M059J (cell line): ENCODE measurements at places on chromosomes 7 and 10.
A peak's percentile ranks its signal among the peaks of the same experiment; 100 is the strongest.

- DNase-seq = no peak
These were observed 39.0 kb downstream of the POR start for GRCh38 chr7:75953931-75954330.

DNA sequence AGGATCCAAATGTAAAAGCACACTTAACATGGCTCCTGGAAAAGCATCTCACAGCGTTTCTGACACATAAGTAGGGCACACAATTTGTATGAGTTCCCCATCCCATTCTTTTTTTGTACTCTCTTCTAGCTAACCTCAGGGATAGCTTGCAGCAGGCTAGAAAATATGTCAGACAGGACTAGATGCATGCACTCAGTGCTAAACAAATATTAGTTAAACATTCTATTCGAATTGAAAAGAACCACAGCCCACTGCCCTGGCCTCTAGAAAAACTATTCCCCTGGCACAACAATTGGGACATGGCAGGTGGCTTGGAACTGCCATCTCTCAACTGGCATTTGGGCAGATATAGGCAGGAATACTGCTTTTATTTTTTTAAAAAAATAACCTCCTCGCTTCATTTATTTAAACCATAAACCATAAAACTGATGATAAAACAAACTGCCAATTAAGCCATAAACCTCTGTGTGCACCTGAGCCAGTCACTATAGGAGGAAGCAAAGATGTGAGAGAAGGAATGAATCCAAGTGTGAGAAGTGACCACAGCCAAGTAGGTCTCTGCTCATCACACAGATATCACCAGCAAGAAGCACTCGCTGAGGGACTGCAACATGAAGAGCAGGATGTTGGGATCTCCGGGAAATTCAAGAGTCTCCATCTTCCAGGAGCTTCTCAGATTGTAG lies 394.1 kb downstream of the NEBL start:
- DNase-seq = no peak

DNA sequence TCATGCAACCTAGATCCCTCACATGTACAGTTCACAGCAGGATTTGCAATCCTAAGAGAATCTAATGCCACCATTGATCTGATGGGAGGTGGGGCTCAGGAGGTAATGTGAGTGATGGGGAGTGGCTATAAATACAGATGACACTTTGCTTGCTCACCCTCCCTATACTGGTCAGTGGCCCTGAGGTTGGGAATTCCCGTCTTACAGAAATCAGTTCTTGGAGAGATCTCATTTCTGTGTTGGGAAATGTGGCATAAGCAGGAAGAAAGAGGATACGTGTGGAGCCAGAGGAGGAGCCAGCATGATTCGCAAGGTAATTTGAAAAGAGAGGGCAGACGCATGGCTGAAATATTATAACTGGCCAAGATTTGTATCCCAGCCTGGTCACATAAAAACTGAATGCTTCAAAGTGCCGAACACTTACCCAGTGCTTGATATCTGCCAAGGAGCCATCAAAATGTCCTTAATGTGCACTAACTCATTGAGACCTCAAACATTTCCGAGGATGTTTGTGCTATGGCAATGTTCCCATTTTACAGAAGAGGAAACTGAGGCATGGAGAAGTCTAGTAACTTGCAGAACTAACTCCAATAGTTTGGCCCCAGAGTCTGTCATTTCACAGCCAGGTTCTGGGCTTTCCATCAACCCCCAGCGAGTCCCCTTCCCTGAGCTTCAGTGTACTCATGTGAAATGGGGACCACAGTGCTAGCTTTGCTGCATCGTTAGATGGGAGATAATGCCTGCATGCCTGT lies 5.5 kb upstream of the IKZF1 start:
- DNase-seq = no peak

DNA sequence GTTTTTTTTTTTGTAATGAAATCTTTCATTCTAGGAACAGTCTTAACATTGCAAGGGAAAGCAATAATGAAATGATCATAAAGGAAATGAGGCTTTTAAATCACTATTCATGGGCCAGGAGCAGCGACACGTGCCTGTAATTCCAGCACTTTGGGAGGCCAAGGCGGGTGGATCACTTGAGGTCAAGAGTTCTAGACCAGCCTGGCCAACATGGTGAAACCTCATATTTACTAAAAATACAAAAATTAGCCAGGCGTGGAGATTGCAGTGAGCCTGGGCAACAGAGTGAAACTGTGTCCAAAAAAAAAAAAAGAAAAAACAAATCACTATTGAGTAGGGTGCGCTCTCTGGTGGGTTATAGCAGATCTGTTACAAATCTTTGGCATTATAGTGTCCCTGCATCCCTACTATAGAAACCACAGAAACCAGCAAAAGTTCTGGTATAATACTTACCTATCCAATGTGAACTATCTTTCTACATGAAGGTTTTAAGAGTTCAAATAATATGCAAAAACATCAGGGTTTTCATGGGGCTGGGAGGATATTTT lies 72.1 kb downstream of the GLI3 start:
- DNase-seq = no peak

DNA sequence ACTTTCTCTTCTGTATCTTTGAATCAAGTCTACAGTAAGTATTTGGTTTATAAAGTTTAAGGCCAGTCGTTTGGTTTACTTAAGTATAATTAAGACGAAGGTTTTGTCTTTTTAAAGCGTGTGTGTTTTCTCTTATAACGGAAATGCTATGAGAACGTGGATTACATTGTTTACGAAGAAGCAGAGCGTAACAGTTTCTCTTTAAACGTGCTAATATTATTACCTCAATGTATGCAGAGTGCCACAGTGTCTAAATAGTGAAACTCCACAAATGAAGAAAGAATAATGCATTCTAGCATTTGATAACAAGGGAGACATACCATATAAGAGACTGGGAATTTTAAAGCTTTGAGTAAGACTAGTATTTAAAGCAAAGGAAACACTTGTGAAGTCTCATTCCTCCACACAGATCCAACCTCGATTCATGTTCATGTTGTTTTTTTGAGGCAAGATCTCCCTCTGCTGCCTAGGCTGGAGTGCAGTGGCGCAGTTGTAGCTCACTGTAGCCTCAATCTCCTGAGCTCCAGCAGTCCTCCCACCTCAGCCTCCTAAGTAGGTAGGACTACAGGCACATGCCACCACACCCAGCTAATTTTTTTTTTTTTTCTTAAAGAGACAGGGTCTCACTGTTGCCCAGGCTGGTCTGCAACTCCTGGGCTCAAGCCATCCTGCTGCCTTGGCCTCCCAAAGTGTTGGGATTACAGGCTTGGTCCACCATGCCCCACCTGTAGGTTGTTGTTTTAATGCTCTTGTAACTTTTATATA lies 75.1 kb downstream of the ANKRD61 start:
- peak; percentile 59 for DNase-seq

DNA sequence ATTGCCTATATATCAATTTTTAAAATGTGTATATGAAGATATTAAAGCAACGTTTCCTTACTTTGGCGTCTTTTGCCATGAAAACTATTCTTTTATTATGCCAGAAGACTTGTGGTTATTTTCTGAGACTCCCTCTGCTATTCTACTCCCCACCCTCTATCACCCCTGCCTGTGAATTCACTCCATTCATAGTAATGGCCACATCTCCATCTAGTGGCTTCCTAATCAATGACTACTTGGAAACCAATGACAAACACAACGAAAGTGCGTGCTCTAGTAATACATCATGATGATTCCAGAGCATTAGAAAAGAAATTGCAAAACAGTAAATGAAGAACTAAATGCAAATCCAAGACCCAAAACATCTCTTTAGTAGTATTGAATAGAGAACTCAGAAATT lies 186.7 kb upstream of the HGF start:
- DNase-seq = peak; percentile 30

DNA sequence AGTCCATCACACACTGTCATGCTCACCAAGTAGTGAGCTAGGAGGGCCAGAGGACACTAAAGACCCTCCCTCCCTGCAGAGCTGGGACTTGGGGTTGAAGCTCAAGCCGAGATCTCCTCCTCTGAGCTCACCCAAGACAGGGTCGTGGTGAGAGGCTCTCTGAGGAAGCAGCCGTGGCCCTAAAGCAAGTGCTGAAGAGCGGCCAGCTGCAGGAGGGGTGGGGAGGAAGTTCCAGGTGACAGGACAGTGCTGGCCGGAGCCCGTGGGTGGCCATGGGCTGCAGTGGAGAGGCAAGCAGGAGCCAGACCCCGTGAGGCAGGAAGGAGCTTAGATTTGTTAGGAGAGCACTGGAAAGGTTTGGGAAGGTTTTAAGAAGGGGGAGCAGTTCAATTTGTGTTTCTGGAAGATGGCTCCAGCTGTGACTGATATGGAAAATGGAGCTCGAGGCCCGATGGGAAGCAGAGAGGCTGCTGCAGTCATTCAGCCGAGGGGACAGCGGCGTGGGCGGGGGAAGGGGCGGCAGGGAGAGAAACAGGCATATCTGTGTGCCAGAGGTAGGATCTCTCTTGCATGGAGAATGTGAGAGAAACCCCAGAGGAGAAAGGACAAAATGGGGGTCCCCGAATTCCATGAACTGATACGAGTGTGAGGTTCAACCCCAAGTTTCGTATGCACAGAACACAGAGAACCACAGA lies 26.9 kb upstream of the DNAAF5 start:
- DNase-seq = no peak

DNA sequence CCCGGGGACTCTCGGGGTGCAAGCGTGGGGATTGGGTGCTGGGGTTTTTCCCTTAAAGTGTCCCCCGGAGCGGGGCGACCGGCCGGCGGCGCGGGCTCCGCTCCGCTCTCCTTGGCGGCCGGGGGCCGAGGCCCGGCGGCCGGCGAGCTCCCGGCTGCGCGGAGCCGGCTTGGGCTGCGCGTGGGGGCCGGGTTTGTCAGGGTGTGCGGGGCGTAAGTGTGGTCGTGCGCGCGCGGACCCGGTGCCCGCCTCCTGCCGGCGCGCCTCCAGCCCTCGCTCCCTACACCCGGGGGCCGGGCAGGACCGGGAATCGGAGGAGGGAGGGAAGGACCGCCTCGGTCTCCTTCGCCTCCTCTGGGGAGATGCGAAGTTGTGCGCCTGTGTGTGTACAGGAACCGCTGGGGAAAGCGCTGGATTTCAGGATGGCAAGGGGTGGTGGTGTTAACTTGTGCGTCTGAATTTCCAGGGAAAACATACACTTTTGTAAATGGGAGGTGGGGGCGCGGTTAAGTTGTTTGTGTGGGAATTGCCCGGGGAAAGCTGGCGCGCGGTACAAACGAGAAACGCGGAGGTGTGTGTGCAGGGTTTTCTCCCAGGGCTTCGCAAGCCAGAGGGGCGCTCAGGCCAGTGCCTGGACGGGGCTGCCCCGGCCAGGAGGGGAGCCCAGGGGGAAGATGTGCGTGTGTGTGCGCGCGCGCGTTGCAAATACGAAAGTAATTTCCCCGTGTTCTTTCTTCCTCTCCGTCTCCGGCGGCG lies 737 bp downstream of the ZMIZ1 start:
- DNase-seq = peak; percentile 39

GRCh38 chr7:132504071-132504470 lies 72.2 kb downstream of the PLXNA4 start:
- DNase-seq = no peak

- no peak for DNase-seq
These were observed 165.7 kb upstream of the GNAI1 start for GRCh38 chr7:79968894-79969293.

- DNase-seq = no peak
These were observed 51.1 kb upstream of the C1GALT1 start for GRCh38 chr7:7131273-7131672.

DNA sequence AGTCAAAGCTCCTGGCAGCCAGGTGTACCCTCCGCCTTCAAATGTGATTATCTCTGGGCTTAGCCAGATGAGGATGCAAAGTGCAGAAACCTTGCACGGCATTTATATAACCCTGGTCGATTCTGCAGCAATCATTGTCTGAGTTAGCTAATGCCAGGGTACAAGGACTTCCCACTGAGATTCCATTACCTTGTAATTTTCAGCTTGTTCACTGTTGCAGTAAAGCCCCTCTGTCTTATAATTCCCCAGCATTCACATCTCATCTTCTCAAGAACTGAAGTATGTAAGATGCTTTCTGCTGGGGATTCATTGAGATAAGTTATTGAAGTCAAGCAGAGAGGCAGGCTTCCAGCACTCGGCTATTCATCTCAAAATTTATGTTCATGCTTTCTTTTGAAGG lies 1090.6 kb upstream of the AUTS2 start:
- no peak for DNase-seq

DNA sequence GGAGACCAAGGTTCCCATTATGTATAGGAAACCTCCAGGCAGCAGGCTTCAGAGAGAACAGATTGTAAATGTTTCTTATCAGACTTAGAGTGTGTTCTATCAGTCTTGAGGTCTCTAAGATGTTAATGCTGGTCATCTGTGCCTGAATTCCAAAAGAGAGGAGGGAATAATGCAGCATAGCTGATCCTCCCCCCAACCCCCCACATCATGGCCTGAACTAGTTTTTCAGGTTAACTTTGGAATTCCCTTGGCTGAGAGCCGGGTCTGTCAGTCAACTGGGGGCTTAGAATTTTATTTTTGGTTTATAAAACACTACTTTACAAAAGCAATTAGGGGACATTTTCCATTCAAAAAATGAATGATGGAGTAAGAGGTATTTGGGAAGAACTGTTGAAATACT lies 184.3 kb downstream of the NEBL start:
- no peak for DNase-seq

DNA sequence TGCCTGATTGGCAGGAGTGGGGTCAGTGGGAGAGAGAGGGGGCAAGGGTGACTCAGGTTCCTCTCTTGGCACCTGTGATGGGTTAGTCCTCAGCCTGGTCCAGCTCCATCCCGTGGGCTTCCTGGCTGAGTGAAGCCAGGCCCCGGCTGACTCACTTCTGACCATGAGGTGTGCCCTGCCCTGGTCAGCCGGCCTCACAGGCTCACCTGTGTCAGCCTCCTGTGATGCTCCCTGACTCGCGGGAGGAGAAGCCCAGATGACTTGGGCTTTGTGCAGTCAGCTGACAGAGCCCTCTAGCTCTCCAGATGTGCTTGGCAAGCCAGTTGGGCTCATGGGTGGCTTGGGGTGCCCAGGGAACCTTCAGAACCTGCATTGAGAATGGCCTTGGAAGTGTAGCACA lies 16.0 kb upstream of the PPIF start:
- peak; percentile 74 for DNase-seq

- no peak for DNase-seq
These were observed 128.3 kb downstream of the PTPN20 start for GRCh38 chr10:47039562-47039913.

GRCh38 chr7:16356301-16356958 lies 64.9 kb downstream of the CRPPA start:
- no peak for DNase-seq

DNA sequence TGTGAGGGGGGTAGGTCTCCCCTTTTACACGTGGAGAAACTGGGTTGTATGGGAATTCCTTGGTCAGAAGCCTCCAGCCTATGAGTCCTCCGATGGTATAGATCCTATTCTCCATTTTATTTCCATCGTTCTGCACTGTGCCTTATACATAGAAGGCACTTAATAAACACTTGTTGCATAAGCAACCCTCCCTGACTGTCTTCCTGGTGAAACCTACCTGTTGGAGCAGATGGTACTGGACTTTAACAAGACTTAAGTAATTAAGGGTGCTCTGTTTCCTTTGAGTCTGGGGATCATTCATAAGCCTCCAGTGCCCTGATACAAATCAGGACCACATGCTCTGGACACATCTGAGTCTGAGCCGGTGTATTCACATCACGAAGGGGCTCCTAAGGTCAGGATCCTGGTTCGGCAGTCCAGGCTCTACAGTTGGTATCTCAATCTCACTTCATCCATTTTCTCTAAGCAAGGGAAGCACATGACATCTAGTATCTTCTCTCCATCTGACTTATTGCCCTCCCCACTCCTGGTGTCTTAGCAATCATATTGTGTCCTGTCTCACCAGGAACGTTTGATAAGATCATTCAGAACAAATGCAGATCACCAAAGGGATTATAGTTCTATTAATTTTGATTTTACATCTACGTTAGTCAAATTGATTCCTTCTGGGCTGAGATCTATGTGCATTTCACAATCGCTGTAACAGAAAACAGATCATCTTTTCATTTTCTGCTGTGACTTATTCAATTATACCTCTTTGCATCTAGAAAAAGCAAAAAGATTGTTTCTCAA lies 22.8 kb upstream of the EZH2 start:
- no peak for DNase-seq
